Activated CD8-positive, alpha-beta memory T cell treated with anti-CD3 and anti-CD28 coated beads, Interleukin-2, amount 50 U/mL, for 48 hours (primary cell): ENCODE measurements at places on chromosomes 2 and 18.

DNA sequence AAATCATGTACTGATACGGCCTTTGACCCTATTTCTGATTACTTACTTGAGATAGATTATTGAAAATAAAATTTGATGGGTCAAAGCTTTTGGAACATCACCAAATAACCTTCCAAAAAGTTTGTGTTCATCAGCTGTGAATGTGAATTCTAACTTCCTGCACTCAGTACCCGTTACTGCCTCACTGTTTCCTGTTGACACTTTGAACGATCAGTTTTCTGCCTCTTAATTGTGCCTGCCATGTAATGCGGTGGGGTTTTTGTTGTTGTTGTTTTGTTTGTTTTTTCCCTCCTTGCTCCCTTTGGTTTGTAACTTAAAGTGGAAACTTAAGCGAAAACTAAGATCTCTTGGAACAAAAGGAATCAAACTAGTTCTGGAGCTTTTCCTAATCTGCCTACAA is 18.9 kb downstream of the ATG16L1 start:
- no peak for DNase-seq

GRCh38 chr2:3302751-3303582 is 74.7 kb downstream of the EIPR1 start:
- no peak for DNase-seq

- DNase-seq: no peak
These were observed 267.6 kb upstream of the RAB12 start for GRCh38 chr18:8341481-8342230.

DNA sequence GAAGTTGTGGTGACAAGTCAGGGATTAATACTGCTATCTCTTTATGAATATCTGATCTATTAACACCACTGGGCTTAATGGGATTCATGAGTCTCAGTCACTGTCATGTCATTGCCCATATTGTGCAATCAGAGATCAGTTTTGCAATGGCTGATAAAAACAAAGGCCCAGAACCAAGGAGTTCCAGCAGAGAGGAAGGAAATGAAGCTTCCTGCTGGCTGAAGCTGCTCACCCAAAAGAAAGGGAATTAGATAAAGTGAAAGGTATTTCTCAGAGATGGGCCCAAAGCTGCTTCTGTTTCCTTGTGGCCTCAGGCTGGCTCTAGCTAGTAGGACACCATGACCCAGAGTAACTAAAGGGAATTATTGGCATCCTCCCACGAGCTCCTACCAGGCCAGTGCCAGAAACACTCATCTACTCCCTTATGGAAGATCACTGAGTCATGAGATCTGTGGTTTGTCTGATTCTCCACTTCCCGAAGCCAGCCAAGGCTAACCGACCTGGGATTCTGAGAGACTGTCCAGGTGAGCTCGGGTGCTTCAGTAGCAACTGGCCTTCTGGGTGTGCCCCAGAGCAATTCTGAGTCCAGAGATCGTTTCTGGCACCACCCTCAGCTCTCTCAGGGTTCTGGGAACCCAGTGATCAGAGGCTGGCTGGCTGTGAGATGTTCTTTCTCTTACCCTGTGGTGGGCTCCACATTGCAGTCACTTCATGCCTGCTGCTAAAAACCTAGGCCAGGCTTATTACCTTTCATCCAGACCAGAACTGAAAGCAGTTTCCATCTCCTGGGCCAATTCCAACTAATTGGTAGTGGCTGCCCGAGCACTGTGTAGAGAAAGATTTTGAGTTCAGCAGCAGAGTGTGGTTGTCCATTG is 129.5 kb upstream of the PELI1 start:
- DNase-seq: no peak

DNA sequence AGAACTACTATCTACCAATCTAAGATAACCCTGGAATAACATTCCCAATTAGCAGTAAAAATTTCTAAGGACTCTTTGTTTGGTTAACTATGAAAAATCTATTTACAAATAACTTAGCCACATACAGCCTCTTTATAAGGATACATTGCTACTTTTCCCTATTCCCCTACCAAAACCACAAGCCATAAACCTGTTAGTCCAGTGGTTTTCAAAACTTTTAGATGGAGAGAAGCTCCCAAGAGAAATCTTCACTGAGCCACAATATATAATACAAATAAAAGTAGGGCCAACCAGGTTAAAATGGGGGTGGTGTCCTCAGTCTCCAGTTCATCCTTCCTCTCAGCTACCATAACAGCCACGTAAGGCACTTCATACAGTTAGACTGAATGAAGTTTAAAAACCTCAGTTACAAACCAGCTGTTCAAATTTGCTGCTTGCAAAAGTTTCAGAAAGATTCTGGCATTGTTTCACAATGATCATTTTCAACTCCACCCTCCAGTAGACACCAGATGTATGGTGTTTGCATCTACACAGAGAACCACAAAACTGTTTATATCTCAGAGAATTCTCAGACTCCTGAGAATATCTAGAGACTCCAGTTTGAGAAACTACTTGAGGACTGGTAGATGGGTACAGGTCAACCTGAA is 26.0 kb downstream of the SOS1 start:
- DNase-seq: no peak
